Stimulated activated CD8-positive, alpha-beta memory T cell treated with anti-CD3 and anti-CD28 coated beads, Interleukin-15, amount 100 ng/mL, for 4 hours (primary cell): ENCODE measurements at places on chromosomes 6 and 20.

DNA sequence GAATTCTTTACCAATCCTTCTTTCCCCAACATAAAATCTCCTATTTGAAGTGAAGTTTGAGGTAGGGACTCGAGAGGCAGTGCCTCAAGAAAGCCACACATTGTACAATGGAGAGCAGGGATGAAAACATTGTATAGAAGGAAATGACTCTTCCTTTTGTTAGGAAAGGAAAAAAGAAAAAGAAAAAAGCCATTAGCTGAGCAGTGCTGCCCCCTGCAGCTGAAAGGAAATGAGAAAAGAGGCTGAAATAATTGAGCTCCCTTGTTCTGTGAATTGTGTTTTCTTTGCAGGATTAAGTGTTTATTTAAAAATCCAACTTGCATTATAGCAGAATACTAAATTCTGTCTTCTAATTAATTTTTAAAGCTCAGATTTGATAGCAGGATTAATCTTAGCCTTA lies 162.9 kb upstream of the SASH1 start:
- no peak for DNase-seq

GRCh38 chr6:137677709-137678108 lies 183.5 kb upstream of the OLIG3 start:
- no peak for DNase-seq

- no peak for DNase-seq
These were observed 120.3 kb downstream of the KCNQ5 start for GRCh38 chr6:72742001-72742673.

GRCh38 chr6:40803897-40804702 lies 216.9 kb upstream of the LRFN2 start:
- DNase-seq = no peak

- DNase-seq = no peak
These were observed 133.1 kb upstream of the MLN start for GRCh38 chr6:33936886-33937285.

DNA sequence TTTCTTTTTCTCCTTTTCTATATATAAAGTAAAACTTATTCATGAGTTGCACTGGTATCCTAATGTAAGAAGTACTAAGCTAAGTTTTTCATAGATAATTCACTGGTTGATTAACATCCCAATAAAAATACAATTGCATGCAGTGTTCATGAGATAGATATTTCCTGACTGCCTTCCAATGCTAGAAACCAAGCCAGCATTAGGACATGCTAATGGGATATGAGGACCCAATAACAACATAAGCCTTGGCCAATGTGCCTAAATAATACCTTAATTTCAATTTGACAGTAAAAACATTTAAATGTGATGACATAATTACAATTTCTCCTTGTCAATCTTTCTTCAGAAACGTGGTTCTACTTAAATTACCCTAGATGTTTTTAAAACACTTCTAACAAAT lies 152.7 kb downstream of the RNGTT start:
- no peak for DNase-seq

GRCh38 chr6:44804016-44804415 lies 416.5 kb downstream of the CDC5L start:
- DNase-seq = no peak

GRCh38 chr6:146709036-146709622 lies 110.4 kb downstream of the ADGB start:
- no peak for DNase-seq

- DNase-seq = no peak
These were observed 10.6 kb upstream of the HMGA1 start for GRCh38 chr6:34226066-34226465.

DNA sequence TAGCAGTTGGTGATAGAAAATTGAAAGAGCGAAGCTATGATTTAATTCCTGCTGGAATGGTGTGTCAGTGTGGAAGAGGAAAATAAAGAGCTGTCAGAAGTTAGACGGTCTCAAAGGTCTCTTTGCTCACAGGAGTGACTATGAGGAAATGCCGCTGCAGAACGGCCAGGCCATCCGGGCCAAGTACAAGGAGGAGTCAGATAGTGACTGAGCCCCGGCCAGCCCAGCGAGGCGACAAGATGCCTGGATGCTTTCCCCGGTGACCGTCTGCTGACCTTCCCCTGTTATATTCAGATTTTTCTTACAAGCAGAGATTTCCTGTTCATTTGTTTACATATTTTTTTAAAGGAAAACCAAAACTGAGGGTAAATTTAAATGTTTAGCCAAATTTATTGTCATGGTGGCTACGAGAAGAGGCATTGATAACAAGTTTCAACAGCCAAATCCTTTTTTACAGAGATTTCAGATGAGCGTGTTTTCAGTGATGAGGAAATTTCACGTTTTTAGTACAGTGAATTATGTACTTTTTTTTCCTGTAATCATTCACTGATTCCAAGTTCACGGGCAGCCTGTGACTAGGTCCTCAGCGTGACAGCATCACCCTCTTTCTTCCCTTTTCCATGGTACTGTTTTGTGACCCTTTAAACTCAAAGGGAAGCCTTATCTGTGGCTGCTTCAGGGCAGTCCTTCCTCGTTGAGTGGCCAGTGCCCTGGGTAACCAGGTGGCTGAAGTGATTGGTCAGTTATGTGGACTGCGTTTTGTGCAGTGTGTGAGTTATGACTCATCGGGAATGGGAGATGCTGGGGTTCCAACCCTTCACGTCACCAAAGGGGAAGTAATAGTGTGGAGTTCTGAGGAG lies 12.6 kb downstream of the DYNLT1 start:
- no peak for DNase-seq

DNA sequence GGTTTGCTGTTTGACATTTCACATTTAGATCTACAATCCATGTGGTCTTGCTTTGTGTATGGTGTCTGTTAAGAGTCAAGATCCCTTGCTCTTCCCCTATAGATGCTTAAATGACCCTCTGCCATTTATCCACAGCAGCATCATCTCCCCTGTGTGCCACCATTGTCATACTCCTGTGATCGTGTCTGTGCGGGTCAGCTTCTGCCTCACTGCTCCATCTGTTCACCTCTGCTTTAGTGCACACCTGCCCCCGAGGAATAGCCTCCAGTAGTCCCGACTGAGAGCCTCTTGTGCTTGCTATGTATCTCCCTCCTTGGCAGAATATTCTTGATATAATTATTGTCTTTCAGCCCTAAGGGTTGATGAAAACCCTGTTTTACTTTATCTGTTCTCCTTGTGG lies 551.2 kb downstream of the CDH26 start:
- no peak for DNase-seq

- no peak for DNase-seq
These were observed 369.1 kb downstream of the MAFB start for GRCh38 chr20:40319741-40320516.
